ENCODE measurements at places on chromosomes 5 and 9.

GRCh38 chr9:5609226-5609596 is 19.7 kb upstream of the RIC1 start:
- no peak for DNase-seq

DNA sequence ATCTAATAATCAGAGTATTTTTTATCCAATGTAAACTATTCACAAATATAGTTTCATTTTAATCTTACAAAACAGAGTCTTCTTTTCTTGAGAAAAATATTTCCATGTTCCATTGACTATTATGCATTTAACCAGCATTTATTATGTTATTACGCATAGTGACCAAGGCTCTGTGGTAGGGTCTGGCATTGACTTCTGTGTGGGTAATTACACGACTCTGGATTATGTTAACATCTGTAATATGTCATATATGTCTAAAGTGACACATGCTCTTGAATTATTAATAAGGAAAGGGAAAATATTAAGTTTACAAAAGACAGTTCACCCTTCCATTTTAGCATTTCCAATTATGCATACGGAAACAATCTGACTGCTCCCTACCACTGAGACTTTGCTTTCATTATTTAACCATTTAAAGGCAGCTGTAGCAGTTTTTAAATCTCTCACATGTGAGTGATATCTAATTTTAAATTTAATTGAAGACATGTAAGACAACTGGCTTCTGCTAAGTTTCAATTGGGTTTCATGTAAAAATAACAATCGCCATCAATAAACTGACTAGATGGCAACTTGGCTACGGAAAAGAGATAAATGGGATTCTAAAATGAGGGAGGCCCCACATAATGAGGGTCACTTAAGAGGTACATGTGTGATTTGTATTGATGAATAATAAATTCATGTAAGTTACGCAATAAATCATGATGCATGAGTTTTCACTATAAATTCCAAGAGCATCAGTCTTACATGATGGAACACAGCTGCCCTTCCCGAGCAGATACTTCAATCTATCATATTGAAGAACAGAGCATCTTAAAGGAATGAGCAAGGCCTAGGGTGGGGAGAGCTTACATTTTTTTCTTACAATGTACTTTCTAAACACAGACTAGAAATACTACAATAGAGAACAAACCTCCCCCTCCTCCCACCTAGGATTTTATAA is 1056.8 kb downstream of the MAT2B start:
- DNase-seq: peak; percentile 2

DNA sequence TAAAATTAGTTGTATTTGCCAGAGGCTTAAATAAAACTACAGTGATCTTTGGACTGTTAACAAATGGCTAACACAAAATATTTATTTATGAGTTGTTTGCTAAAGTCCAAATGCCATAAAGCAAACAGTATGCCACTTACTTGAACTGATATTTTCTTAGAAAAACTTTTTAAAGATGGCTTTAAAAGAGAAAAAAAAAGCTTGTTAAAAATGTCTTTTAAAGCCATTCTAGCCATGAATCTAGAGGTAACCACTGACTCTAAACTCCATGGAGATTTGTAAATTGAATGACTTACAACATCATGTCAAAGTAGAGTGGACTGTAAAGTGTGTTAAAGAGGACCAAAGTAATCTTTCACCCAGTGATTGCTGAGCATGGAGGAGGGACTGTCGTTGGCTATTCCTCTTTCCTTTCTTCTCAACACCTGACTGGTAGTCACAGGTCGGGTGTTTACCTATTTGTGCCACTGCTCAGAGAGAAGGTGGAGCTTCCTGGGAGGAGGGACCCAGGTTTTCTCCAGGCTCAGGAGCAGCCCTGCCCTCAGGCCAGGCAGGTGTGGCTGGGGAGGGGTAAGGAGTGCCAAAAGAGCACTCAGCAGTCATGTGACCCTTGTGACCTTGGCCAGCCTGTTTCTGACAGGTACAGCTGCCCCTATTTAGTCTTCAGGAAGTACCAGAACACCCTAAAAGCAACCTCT is 69.1 kb upstream of the TJP2 start:
- DNase-seq: no peak

- DNase-seq: peak; percentile 20
Observed at GRCh38 chr9:37425298-37425752, 2.8 kb downstream of the GRHPR start.

- DNase-seq: peak; percentile 43
Observed at GRCh38 chr9:2192356-2192979, 177.3 kb downstream of the SMARCA2 start.

DNA sequence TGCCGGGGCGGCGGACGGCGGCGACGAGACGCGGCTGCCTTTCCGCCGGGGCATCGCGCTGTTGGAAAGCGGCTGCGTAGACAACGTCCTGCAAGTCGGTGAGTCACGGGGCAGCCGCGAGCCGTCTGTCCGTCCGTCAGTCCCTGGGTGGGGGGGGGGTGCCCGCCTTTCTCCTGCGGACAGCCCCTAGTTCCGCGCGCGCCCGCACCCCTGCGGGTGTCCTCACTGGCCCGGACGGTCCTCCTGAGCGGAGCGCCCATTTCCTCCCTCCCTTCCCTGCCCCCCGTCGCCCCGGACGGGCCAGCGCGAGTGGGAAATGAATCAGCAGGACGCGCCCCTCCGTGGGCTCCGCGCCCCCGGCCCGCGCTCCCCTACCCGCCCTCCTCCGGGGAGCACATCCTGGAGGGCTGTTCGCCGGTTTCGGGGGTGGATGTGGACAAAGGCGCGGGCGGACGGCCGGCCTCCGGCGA is 828 bp downstream of the ZSWIM6 start:
- DNase-seq: peak; percentile 67

GRCh38 chr9:126652140-126652582 is 38.4 kb downstream of the LMX1B start:
- no peak for DNase-seq

- no peak for DNase-seq
Observed at GRCh38 chr9:126452106-126452505, 125.5 kb downstream of the MVB12B start.

DNA sequence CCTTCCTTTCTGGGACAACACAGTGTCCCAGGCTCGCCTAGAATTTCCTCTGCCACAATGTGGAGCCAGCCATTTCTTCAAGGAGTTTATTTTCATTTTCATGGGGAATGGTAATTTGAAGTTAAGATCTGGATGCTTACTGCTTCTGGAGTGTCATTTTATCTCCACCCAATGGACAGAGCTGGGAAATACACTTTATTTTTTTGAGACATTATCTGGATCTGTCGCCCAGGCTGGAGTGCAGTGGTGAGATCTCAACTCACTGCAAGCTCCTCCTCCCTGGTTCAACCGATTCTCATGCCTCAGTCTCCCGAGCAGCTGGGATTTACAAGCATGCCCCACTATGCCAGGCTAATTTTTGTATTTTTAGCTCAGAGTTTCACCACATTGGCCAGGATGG is 12.7 kb upstream of the THG1L start:
- peak; percentile 81 for DNase-seq

DNA sequence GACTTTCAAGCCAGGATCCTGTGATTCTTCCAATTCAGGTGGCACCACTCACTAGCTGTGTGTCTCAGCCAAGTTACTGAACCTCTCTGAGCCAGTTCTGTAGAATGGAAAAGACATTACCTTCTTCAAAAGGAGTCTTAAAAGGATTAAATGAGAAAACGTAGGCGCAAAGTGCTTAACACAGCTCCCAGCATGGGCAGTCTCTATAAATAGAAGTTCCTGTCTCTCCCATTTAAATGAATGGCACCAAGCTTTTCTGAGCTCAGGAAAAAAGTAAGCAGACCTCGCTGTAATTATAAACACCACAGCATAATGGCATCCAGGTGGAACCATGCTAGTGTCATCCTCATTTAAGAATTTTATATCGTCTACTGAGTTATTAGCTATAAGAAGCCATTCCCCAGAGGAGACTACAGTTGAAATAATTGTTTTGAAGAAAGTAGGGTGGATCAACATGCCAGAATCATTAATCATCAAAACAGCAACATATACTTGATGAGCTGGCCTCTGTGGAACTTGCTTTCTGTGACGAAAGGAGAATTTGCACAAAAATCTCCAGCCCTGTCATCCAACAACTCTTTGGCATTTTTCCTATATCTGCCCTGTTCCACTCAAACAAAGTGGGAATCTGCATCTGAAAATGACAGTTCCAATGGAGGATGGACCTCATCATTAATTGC is 188.9 kb downstream of the SPOCK1 start:
- peak; percentile 98 for DNase-seq

- peak; percentile 2 for DNase-seq
Observed at GRCh38 chr5:110817459-110817858, 78.7 kb downstream of the SLC25A46 start.

- DNase-seq: peak; percentile 49
Observed at GRCh38 chr9:15211815-15212495, 95.1 kb downstream of the TTC39B start.

DNA sequence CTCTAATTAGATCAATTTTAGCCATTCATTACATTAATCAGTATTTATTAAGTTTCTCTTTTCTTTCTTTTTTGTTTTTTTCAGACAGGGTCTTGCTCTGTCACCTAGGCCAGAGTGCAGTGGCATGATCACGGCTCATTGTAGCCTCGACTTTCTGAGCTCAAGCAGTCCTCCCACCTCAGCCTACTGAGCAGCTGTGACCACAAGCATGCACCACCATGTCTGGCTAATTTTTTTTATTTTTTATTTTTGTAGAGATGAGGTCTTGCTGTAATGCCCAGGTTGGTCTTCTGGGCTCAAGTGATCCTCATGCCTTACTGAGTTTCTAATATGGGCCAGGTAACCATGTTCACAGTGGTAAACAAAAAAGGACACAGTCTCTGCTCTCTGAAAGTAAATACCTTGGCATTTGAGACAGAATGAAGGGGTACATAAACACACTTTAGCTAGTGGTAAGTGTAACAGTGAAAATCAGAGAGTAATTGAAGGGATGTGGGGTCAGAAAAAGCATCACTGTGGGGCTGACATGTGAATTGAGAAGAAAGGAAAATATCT is 336.3 kb downstream of the ADGRV1 start:
- DNase-seq: no peak

- DNase-seq: no peak
Observed at GRCh38 chr5:175691761-175692160, 33.9 kb downstream of the HRH2 start.

- no peak for DNase-seq
Observed at GRCh38 chr5:1751026-1751863, 48.4 kb downstream of the MRPL36 start.

GRCh38 chr9:95057101-95057500 is 260.4 kb downstream of the FANCC start:
- DNase-seq: peak; percentile 16

- no peak for DNase-seq
Observed at GRCh38 chr5:107824821-107825220, 154.1 kb upstream of the EFNA5 start.

DNA sequence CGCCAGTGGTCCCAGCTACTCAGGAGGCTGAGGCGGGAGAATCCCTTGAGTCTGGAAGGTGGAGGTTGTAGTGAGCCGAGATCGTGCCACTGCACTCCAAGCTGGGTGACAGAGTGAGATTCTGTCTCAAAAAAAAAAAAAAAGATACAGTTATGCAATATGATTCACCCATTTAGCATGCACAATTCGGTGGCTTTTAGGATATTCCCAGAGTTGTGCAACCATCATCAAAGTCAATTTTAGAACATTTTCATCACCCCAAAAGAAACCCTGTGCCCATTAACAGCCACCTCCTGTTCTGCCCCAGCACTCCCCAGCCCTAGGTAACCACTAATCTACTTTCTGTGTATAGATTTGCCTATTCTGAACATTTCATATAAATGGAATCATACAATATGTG is 4.3 kb upstream of the DHFR start:
- DNase-seq: peak; percentile 36

- no peak for DNase-seq
Observed at GRCh38 chr5:116437922-116438578, 136.6 kb downstream of the SEMA6A start.

DNA sequence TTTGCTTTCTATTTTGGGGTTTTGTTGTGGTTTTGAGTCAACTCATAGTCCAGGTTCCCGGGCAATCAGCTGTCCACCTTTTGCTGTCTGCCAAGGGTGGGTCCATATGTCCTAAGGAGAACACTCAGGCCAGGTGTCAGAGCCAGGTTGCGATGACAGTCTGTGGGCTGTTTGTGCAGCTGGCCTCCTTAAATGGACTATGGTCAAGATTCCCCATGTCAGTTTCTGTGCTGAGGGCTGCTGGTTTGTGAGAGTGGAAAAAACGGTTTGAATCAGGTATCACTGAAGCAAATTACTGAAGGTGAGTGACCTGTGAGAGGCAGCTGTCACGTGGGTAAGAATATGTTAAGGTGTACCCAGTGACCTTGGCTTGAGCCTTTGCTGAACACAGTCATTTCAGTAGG is 33.0 kb downstream of the SNX30 start:
- no peak for DNase-seq

- no peak for DNase-seq
Observed at GRCh38 chr5:138344887-138345622, 7.0 kb downstream of the FAM53C start.

DNA sequence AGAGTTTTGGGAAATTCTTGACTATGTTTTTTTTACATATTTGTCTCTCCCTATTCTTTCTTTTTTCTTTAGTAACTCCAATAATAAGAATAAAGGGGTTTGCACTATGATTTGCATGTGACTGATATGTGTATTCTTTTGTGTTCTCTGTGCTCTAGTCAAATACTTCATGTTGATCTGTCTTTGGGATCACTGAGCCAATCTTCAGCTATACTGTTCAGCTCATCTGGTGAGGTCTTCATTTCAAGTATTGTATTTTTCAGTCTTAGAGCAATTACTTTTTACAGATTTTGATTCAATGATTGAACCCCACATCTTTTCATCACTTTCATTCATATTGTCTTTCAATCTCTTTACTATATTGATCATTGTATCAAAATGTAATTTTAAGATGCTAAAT is 58.1 kb upstream of the TAF11L2 start:
- DNase-seq: no peak

DNA sequence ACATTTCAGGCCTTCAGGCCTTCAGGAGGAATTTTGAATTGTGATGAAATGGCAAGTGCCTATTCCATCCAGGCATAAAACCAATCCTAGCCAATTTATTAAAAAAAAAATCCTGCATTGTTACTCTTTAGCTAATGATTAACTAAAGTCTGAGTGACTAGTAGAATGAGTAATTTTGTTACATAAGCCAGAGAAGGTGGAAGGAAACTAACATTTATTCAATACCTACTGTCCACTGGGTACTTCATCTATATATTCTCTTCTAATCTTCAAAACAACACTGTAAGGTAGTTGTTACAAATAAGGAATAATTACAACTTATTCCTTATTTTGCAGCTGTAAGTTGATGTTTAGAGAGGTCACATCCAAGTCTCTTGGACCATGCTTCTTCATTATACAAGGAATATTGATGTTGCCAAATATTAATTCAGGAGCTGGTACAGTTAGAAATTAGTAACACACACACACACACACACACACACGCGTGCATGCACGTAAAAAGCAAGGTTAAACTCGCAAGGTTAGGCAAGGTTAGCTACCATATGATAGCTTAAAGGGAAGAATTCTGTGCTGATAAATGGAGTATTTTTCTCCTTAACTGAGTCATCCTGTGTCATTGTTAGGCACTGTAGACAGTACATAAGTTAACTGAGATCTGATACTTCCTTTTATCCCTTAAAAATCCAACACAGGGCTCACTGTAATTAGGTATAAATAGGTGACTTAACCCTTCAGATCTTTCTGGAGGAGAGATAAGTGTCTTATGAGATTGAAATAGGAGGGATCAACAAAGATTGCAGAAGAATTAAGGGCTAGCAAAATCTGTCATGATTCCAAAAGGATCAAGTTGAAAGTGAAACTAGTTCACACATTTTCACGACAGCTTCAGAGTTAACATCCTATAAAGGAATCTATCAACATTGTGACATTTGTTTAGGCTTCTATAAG is 596.9 kb downstream of the PDE4D start:
- DNase-seq: peak; percentile 43

Measured in fibroblast of skin of back (primary cell).